ENCODE measurements at places on chromosomes 12 and 14.

- DNase-seq, result no peak
Observed at GRCh38 chr12:1750300-1750699, 59.4 kb downstream of the ADIPOR2 start.

DNA sequence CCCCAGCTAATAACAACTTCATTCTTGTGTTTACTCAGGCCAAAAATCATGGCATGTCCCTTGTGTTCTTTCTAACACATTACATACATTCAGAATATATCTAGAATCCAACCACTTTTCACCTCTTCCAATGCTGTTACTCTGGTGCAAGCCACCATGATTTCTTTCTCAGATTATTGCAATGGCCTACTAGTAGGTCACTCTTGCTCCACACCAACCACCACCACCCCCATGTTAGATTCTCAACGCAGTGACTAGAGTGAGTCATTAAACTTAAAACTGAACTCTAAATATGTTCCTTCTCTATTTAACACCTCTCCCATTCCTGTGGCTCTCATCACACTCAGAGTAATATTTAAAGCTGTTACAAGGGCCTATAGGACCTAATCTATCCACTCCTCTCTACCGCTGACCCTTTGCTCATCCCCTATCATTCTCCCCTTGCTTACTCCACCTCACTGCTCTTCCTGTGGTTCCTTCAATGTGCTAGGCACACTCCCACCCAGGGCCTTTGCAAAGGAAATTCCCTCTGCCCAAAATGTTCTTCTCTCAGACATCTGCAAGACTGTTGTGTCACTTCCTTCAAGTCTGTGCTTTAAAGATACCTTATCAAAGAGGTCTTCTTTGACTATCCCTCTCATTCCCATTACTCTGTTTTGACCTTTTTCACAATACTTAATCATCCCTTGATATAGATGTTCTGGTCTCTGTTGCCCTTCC lies 6.6 kb downstream of the RTN1 start:
- DNase-seq, result no peak

DNA sequence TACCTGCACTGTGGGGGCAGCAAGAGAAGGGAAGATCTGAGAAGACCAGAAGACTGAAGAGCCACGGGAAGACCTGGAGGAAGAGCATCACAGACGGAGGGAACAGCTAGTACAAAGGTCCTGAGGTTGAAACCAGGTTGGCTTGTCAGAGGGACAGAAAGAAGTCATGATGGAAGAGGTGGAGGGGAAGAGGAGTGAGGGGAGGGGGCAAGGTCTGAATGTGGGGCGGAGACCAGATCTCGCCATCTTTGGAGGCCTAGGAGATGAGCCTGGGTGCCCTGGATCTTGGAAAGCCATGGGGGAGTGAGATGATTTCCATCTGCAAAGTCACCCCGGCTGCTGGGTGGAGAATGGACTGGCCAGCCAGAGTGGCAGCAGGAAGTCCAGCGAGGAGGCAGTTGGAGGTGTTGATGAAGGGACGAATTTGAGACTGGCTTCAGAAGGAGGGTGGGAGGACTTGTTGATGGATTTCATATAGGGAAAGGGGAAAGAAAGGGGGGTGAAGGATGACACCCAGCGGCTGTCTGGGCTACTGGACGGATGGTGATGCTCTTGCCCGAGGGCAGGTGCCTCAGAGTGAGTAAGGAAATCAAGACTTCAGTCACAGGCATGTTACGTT lies 14.6 kb upstream of the UBC start:
- DNase-seq, result no peak

- no peak for DNase-seq
Observed at GRCh38 chr12:76194724-76195123, 110.2 kb upstream of the NAP1L1 start.

DNA sequence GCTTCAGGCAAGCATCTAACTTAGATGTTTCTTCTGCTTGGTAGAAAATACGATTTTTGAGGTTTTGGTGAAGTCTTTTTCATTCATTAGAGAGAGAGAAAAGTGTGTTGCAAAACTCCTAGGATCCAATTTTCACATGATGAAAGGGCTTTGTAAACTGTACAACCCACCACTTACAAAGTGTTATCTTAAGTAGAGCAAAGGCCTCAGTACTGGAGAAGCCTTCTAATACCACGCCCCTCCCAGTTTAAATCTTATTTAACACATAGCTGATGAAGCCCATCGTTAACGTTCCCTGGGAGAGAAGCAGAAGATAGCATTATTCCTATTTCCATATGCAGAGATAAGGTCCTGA lies 869 bp downstream of the APOLD1 start:
- no peak for DNase-seq

DNA sequence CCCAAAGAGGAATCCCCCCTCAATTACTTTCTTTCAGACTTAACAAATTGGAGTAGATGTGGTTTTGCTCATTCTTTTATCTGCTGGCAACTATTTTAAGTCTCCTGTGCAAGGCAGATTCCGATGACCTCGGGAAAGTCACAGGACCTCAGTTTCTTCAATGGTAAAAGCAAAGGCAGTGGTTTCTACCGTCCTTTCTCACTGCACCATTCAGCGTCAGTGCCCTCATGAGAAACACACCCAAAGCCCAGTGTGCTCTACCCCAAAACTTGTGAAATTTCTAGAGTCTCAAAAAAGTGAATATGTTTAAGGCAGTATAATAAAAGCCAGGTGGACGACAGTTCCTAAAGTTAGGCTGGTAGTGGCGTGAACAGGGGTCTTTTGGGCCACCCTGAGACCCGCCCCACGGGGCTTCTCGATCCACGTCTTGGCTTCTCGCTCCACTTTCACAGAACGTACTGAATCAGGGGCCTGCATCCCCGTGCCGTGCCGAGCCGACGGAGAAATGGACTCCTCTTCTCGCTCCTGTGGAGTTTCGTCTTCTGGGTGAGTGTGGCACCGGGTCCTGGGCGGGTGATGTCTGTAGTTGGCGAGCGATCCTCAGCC lies 1.3 kb upstream of the ARHGAP5 start:
- no peak for DNase-seq

- no peak for DNase-seq
Observed at GRCh38 chr12:104230304-104231095, 14.9 kb downstream of the TXNRD1 start.

GRCh38 chr14:76086636-76087035 lies 65.1 kb upstream of the GPATCH2L start:
- DNase-seq, result no peak

- no peak for DNase-seq
Observed at GRCh38 chr12:13339538-13339937, 143.0 kb downstream of the EMP1 start.

DNA sequence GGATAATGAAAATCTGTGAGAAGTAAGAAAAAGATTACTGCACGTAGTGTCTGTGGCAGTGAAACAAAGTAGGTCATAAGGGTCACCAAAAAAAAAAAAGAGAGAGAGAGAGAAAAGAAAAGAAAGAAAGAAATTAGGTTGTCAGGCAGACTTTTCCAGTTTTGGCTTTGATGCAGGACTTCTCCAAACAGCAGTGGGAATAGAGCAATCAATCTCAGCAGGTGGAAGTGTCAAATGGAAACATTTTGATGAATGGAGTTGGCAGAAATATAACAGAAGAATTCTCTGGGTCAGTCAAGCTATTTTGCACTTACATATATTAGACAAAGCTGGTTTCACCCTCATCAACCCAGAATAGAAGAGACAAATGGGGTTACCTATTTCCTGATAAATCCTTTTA lies 745.8 kb downstream of the SLC6A15 start:
- DNase-seq, result no peak

GRCh38 chr14:51650716-51651387 lies 858 bp upstream of the FRMD6 start:
- no peak for DNase-seq

- no peak for DNase-seq
Observed at GRCh38 chr12:26133521-26133920, 8.7 kb upstream of the BHLHE41 start.

DNA sequence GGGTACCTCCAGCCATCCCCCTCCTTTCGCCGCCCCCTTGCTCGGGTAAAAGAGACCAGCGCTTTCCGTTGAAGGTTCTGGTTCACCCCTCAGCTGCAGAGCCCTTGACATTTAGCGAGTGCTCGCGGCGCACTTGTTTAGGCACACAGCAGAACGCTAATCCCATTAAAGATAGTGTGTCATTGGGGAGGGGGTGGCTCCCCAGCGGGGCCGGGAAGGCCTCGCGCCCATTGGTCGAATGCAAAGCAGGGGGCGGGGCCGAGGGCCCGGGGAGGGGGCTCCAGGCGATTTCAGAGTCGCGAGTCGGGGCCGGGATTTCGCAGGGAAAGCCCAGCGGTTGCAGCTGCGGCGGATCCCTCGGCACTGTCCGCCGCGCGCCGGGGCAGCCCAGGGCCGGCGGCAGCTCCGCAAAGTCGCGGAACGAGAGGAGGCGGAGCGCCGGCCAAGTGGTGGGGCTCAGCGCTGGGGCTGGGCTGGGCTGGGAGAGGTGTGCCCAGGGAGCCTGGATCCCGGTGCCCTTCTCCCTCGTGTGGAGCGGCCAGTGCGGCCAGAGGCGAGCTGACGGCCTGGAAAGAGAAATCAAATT lies 122.9 kb downstream of the TSPAN9 start:
- no peak for DNase-seq

- DNase-seq, result no peak
Observed at GRCh38 chr14:87896393-87897380, 96.3 kb downstream of the GALC start.

DNA sequence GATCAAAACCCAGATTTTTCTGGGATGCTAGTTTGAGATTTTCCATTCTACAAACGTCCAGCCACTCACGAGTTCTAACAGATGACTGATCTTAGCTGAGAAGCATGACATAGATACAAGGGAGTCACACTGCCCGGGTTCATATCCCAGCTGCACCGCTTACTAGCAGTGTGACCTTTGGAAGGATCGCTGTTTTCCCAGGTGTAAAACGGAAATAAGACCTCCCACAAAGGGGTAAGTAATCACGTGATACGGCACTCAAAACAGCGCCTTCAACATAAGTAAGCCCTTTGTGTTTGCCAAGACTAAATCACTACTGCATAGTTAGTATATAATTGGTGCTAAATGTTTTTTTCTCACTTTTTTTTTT lies 624 bp upstream of the PWP1 start:
- DNase-seq, result peak; percentile 25

- no peak for DNase-seq
Observed at GRCh38 chr14:75711796-75712211, 50.8 kb downstream of the TTLL5 start.
